ENCODE measurements at places on chromosomes 2 and 18. TPM values are rescaled to one million over a fixed set of nuclear protein-coding genes. Genes with fewer than 3 reads are reported as not detected.

Gene COA5
- polyA plus RNA-seq = 32.7 TPM

Gene NEU4
- polyA plus RNA-seq = not detected

Gene EMX1
- not detected for polyA plus RNA-seq

Gene LHCGR
- not detected for polyA plus RNA-seq

Gene NLRC4
- polyA plus RNA-seq = 0.75 TPM

Gene DSG2
- 16.1 TPM for polyA plus RNA-seq

Gene POTEI
- polyA plus RNA-seq = 0.06 TPM

Gene WNT6
- polyA plus RNA-seq = 0.76 TPM

Gene CAPN14
- 0.06 TPM for polyA plus RNA-seq

Gene FEV
- polyA plus RNA-seq = 0.28 TPM

Gene HDHD2
- polyA plus RNA-seq = 16.2 TPM

Data from stomach (tissue), 19 donors.